ENCODE measurements at places on chromosomes 1 and 21.

DNA sequence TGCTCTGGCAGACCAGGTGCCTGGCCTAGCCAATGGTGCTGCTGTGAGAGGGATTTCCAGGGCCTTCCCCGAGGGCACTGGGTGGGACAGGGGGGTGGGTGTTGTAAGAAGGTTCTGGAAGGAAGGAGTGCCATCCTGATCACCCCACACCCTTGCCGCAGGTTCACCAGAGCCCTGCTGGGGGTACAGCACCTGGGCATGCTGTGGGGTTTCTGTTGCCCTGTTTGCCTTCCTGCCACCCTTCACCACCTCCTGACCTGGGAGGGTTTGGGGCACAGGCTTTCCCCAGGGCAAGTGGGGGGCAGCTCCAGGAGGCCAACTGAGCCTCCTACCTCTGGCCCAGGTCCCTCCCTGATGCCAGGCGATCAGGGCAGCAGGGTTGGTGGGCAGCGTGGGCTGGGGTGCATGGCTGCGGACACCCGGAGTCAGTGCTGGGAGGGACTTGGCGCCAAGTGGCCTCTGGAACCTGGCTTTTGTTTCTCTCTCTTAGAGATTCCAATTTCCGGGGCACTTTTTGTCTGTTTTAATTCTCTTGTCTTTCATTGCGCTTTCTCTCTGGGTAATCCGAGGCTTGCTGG, 318.8 kb downstream of the PTPRU start:
- no peak for DNase-seq

- DNase-seq: peak; percentile 9
These were observed 217.0 kb downstream of the RWDD3 start for GRCh38 chr1:95451054-95451453.

GRCh38 chr1:205840146-205840923, 9.6 kb downstream of the PM20D1 start:
- no peak for DNase-seq

- DNase-seq: no peak
These were observed 19.5 kb upstream of the PROX1 start for GRCh38 chr1:213968146-213968825.

DNA sequence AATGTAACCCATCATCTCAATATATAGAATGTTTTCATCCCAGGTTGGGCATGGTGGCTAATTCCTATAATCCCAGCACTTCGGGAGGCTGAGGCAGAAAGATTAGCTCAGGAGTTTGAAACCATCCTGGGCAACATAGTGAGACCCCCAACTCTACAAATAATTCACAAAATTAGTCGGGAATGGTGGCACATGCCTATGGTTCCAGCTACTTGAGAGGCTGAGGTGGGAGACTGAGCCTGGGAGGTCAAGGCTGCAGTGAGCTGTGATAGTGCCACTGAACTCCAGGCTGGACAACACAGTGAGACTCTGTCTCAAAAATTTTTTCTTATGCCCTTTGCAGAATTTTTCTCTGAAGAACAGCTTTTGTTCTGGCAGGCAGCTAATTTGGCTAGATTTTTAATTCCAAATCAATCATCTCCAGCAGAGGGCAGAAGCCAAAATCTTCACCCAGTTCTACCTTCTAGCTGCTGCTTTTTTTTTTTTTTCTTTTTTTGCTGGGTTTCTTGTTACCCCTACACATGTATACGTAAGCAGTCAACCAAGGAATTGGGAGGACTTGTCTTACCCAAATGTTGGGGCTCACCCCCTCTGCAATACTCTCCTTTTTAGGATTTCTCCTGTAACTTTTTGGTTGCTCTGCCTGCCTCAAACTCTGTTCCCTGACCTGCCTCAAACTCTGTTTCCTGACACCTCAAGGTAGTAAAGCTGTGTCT, 2.7 kb upstream of the RAD54L start:
- peak; percentile 31 for DNase-seq

GRCh38 chr1:233238884-233239431, 56.6 kb downstream of the PCNX2 start:
- peak; percentile 10 for DNase-seq

DNA sequence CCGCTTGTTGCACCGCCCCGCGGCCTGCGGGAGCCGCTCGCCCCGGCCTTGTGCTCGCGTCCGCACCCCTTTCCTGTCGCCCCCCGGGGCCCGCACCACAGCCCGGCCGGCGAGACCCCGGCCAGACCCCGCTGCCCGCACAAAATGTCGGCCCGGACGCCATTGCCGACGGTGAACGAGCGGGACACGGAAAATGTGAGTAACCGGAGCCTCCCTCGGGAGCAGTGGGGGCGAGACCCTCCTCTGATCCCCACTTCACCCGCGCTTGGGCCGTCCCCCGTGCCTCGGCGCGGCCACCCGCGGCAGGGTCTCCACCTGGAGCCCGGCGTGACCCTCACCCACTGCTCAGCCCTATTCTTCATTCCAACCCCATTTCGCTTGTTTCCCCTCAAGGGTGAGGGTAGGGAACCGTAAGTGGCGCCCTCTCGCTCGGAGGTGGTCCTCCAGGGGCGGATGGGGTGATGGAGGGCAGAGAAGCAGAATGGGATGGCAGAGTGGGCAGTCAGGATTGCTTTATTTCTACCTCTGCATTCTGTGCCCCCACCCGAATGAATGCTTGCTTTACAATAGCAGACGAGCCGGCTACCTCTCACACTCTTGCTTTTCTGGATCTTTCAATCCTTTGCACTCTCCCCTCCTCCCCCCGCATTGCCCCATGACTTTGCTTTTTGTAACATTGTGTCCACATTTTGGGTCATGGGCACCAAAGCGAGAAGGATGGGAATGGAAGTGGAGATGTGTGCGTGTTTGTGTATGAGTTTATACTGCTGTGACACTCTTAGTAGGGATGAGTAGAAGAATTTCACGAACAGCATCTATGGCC, 954 bp downstream of the MARK1 start:
- DNase-seq: peak; percentile 60

DNA sequence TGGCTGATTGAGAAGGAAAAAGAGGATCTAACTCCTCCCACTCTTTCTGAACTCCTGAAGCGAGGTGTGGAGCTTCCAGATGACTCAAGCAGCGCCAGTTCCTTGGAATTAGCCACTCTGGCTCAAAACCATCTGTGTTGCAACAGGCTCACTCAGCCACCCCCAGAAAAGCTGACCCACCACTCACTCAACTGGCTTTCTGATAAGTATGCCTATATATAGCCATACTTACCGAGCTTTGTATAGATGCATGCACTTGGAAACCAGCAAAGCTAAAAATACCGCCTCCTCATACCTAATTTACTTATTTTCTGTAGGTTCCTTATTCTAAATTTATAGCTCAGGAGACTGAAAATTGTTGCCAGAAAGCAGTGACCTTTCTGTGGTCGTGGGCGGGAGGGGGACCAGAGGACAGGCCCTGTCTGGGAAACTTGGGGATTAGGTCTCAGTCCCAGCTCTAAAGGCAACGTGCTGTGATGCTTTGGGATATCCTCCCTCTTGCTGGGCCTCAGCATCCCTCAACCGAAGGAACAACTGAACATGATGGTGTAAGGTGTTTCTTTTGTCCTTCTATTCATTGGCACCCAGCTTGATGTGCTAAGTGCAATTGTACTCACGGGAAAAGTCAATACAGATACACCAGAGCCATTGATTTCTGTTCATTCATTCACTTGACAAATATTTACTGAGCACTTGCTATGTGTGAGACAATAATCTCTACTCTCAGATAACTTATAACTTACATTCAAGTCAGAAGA, 65.7 kb downstream of the NENF start:
- DNase-seq: no peak

- DNase-seq: no peak
These were observed 136.4 kb downstream of the SETD4 start for GRCh38 chr21:35923971-35924370.

- DNase-seq: no peak
These were observed 26.6 kb upstream of the PIGK start for GRCh38 chr1:77245830-77246229.

- no peak for DNase-seq
These were observed 8.4 kb upstream of the IVNS1ABP start for GRCh38 chr1:185325413-185325812.

DNA sequence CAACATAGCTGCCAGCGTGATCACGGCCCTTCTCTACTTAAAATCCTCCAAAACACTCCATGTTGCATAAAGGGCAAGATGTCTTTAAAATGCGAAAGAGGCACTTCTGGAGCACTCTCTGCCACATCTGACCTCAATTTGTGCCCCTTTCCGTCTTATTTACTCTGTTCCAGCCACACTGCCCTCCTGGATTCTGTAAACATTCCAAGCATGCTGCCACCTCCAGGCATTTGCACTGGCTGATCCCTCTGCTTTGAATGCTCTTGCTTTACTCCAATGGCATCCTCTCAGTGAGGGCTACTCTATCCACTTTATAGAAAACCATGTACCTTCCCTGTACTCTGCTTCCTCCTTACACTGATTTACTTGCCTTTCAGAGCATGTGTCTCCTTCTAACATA, 5.3 kb upstream of the RGS7 start:
- peak; percentile 32 for DNase-seq

DNA sequence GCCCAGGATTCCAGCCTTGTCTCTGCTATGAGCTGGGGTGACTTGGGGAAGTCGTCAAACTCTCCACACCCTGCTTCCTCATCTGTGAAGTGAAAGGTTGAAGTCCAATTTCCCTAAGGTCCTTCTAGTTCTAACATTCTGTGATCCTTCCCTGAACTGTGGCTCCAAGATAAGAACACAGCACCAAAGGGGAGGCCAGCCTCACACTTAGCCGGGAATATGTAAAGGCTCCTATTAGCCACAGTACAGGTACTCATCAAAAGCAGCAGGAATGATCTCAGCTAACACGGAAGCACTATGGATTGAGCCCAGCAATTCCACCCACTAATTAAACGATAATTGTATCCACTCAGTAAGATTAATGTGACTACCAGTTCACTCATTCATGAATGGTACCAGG, 4.0 kb downstream of the SLC30A10 start:
- no peak for DNase-seq

- no peak for DNase-seq
These were observed 7.1 kb downstream of the HEYL start for GRCh38 chr1:39632323-39632681.

DNA sequence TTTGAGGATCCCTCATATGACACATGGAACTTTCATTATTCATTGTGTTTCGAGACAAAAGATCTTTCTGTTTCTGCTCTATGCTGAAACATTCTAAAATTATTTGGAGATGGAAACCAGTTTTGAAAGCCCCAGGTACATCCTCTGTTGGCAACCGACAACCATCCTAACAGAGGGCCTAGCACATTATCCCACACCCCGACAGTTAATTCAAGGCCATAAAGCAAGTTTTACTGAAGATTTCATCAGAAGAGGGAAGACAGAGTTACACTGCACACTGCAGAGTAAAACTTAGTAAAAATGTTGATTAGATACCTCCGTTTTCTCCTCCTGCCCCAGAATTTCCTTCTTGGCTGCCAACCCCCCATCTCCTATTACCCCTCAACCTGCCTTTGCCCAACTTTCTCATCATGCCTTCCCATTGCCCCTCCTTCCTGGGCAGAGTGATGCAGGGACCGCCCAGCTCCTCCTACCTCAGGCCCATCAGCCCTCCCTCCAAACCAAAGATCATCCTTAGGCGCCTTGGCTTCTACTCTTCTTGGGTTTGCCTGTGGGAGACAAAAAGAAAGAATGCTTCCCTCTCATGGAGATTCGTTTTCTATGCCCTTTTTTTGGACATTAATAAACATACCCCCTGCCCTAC, 52.9 kb upstream of the CITED4 start:
- no peak for DNase-seq

GRCh38 chr1:183244466-183244865, 58.4 kb downstream of the LAMC2 start:
- DNase-seq: no peak

DNA sequence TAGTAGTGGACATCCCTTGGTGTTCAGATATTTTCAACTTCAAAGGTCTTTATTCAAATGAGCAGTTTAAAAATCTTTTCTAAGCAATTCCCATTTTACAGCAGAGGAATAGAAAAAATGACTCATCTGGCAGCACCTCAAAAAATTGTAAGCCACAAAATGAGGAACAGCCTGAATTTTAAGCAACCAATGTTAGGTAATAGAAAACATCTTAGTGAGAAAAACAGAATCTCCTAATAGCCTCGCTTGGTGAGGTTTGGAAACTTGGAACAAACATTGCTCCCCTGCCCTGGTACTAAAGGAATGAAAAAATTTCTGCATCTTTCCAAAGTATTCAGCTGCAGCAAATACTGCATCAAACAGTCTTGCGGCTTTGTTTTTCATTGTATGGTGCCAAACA, 264.4 kb downstream of the NTNG1 start:
- DNase-seq: no peak

DNA sequence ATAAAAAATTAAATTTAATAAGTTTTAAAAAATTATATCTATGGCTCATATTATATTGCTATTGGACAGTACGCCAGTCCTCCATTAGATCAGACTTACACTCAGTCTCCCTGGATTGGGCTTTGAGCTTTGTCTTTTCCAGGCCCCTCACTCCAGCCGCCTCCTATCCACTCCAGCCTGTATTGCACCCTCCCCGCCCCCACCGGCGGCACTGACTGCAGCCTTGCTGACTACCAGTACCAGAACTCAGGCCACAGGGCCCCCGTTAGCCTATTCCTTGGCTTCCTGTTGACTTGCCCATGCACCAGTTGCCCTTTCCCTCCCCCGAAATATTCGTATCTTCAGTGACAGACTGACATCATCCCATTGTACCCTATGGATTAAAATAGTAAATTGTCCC, 127.9 kb downstream of the CSMD2 start:
- no peak for DNase-seq

GRCh38 chr1:25520446-25521061, 22.9 kb upstream of the LDLRAP1 start:
- DNase-seq: peak; percentile 86

DNA sequence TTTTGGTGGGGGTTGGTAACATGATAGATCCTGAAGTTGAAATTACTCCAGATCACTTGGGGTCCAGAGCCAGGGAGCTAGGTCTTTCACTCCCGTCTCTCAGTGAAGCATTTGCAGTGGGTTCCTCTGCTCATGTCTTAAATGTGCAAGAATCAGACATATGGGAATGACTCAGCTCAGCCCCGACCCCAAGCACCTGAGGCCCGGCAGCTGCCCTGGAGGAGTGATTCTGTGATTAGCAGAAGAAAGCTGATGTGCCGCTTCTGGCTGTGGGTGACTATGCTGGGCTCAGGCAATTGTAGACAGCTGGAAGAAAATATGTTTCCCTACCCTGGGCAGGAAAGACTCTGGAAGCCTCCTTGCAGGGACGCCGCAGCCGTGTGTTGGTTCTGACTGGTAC, 601.7 kb downstream of the NPHP4 start:
- no peak for DNase-seq

GRCh38 chr1:109823543-109824348, 60.0 kb upstream of the EPS8L3 start:
- DNase-seq: no peak

- DNase-seq: peak; percentile 58
These were observed 68.7 kb upstream of the VAMP3 start for GRCh38 chr1:7702365-7702764.
